ENCODE measurements at places on chromosomes 5 and 9. TPM values are rescaled to one million over a fixed set of nuclear protein-coding genes. Genes with fewer than 3 reads are reported as not detected.

The PCDHGC4 gene
- not detected for total RNA-seq

The ADCY2 gene
- total RNA-seq, result not detected

The MAMDC2 gene
- 0.10 TPM for total RNA-seq

The ZFP2 gene
- total RNA-seq, result 0.30 TPM

The GOLGA2 gene
- 55.8 TPM for total RNA-seq
